Stimulated activated CD8-positive, alpha-beta memory T cell treated with anti-CD3 and anti-CD28 coated beads, Interleukin-7, amount 100 ng/mL, for 24 hours (primary cell): ENCODE measurements at places on chromosomes 3 and 15.

DNA sequence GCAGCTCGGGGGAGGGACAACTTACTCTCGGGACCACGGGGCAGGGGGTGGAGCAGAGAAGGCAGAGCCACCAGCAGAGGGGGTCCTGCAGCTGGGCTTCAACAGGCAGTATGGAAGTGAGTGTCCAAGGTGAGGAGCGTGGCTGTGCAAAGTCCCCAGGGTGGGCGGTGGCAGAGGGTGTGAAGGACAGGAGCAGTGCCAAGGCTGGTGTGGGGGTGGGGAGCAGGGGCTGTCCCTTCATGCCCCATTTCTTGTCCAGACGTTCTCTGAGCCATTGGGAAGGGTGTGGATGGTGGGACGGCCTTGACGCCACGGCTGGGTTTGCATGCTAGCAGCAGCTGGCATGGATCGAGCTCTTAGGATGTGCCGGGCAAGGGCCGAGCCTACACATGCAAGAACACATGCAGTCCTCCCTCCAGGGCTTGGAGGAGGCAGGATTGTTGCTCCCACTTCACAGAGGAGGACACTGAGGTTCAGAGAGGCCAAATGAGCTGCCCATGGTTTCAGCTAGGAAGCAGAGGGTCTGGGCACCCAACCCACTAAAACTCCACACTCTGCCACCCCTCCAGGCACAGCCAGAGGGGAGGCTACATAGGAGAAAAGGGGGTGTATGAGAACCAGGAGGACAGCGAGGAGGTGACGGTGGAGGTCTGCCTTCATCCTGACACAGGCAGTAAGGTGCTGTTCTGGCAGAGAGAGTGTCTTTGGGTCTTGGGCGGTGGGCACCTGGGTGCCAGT lies 93.6 kb downstream of the TBC1D2B start:
- no peak for DNase-seq

- no peak for DNase-seq
These were observed 78.1 kb downstream of the OXNAD1 start for GRCh38 chr3:16343101-16343500.

DNA sequence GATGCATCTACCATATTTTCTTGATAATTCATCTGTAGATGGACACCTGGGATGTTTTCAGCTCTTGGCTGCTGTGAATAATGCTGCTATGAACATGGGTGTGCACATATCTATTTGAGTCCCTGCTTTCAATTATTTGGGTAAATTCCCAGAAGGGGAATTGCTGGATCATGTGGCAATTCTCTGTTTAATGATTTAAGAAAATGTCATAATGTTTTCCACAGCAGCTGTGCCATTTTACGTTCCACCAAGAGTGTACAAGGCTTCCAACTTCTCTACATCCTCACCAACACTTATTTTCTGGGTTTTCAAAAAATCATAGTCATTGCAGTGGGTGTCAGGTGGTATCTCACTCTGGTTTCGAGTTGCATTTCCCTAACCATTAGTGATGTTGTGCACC lies 64.4 kb downstream of the NSMCE3 start:
- no peak for DNase-seq

DNA sequence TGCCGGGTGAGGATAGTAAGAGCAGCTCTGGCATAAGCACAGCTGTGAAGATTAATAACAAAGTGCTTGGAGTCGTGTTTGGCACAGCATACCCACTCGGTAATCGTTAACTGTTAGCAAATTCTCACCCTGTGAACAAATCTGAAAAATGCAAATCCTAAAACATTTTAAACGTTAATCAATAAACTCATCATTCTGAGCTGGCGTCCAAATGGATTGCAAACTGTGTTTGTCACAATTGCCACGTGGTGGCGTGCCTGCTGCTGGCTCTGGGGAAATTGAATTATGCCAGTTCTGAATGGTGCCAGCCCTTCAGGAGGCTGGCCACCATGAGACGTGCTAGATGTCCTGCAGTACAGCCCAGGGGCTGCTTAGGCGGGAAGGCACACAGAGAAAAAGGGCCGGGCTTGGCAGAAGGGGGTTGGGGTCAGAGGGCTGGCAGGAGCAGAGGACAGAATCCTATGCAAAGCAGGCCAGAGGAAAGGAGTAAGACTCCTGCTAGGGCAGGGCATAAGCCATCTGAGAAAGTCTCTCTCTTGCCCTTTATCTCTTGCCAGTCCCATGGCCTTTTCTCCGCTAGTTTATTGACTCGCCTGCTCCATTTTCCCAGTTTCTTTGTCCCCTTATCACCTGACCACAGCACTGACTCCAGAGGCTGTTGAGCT lies 22.1 kb upstream of the POLG start:
- DNase-seq = no peak

DNA sequence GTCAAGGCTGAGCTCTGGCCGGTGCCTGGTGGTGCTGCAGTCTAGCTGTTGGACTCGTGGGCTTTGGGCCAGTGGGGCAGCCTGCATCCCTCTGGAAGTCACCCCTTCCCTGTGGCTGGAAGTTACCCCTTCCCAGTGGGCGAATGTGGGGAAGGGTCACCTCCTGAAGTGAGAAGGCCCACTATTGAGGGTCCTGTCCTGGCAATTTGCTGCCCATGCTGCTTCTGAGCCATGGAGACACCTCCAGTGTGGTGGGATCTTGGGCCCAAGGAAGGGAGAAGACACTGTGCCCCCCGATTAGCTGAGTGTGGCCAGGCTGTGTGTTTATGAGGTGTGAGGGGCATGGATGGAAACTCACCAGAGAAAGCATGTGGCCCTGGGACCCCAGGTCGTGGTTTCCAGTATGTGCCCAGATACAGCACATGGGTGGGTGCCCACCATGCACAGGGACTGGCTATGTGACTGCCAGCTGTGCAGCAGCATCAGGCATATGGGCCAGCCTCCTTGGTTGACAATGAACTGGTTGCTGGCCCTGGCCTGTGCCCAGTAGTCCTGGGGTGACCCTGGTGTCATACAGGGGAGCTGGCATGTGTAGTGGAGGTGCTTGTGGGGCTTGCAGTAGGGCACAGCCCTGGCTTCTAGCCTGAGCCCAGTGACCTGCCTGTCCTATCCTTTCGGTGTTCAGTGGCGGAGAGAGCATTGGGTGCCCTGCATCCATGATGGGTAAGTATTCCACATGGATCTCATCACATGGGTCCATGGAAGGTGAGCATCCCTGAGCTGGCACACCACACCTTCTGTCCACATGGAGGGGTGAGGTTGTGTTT lies 221.2 kb downstream of the SNRPN start:
- DNase-seq = no peak
